Smooth muscle cell of trachea (primary cell): ENCODE measurements at places on chromosomes 16 and 17. TPM values are rescaled to one million over a fixed set of nuclear protein-coding genes. Genes with fewer than 3 reads are reported as not detected.

The ATP1B2 gene
- total RNA-seq: 0.17 TPM in 1 of 2 replicates, not detected in the other

The RNF227 gene
- 2.8 and 4.6 TPM in 2 replicates for total RNA-seq

The TMEM114 gene
- not detected in 2 replicates for total RNA-seq

The GNAO1 gene
- under 0.01 and 0.44 TPM in 2 replicates for total RNA-seq

The GOSR2 gene
- total RNA-seq: 45.8 and 57.1 TPM in 2 replicates

The SLC5A11 gene
- total RNA-seq: not detected in 2 replicates

The PIRT gene
- not detected in 2 replicates for total RNA-seq

The PIGS gene
- 61.2 and 78.9 TPM in 2 replicates for total RNA-seq

The SDR42E2 gene
- not detected in 2 replicates for total RNA-seq

The ZSCAN10 gene
- total RNA-seq: 0.17 TPM in 1 of 2 replicates, not detected in the other

The PRSS36 gene
- 0.17 and 0.29 TPM in 2 replicates for total RNA-seq

The UNC45B gene
- not detected in 2 replicates for total RNA-seq

The TBC1D3K gene
- not detected in 2 replicates for total RNA-seq

The KIAA0513 gene
- total RNA-seq: 29.4 and 82.7 TPM in 2 replicates
